ENCODE measurements at places on chromosomes 2 and 18.

- no peak for DNase-seq
Observed at GRCh38 chr18:56516789-56517188, 121.6 kb downstream of the TXNL1 start.

- no peak for DNase-seq
Observed at GRCh38 chr2:190834890-190835208, 45.8 kb upstream of the GLS start.

GRCh38 chr2:234628953-234629352 is 132.1 kb upstream of the ARL4C start:
- DNase-seq, result no peak

- no peak for DNase-seq
Observed at GRCh38 chr2:47078541-47079482, 76.3 kb downstream of the STPG4 start.

GRCh38 chr18:41577529-41577928 is 377.5 kb upstream of the PIK3C3 start:
- DNase-seq, result no peak

DNA sequence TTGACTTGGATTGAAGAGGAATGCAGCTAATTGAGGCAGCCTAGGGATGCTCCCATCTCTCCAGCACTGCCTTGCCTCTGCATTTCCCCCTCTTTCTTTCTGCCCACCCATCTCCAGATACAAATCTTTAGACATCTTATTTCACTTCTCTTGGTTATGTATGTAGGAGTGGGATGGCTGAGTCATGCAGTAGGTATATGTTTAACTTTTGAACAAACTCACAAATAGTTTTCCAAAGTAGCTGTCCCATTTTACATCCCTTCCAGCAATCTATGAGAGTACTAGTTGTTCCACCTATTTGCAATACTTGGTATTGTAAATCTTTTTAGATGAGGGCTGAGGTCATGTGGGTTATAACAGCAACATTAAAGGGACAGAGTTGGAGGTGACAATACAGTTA is 329.9 kb downstream of the DYSF start:
- no peak for DNase-seq

DNA sequence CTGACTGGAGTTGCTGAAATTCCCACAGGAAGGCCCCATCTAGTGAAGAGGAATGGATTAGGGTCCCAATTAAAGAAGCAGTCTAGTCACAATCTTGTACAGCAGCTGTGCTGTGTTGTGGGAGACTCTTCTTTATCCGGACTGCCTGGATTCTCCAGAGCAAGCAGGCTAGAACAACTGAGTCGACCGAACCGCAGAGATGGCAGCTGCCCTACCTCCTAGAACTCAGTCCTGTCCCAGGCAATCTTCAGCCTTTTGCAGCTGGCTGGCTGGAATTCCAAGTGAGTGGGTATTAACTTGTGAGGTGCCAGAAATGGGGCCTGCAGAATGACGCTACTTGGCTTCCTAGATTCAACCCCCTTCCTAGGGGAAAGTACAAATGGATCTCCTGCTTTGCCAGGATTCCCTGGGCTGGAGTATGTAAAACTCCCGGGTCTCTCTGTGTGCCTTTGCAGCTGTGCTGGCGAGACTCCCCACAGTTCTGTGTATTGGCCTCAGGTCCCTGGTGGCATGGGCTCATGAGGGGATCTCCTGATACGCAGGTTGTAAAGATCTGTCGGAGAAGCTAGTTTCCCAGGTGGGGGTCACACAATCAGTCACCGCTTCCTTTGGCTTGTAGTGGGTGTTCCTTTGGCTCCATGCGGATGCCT is 1952.6 kb upstream of the LRRTM1 start:
- no peak for DNase-seq

DNA sequence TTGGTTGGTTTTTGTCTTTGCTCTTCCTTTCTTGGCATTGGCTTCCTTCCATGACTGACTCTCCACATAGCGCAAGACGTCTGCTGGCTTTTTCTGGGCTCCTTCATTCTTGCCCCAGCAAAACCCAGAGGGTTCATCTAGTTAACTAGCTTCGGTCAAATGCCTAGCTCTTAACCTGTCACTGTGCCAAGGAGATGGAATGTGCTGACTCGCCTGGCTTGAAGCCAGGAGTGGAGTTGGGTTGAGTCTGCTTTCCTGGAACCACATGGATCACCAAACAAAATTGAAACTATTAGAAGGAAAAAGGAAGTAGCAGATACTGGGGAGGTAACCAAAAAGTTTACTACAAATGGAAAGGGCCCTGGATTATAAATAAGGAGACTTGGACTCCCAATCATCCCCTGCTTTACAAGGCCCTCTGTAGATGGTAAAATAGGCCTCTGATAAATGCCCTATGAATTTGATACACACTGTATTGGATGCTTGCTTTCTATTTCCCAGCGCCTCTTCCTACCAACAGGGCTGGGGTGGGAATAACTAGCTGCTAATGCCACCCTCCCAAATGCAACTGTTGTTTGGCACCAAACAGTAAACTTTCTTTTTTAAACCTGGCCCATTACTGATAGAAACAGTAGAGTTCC is 11.3 kb downstream of the MALT1 start:
- DNase-seq, result no peak

GRCh38 chr18:75474332-75474731 is 46.8 kb upstream of the SMIM21 start:
- DNase-seq, result no peak

DNA sequence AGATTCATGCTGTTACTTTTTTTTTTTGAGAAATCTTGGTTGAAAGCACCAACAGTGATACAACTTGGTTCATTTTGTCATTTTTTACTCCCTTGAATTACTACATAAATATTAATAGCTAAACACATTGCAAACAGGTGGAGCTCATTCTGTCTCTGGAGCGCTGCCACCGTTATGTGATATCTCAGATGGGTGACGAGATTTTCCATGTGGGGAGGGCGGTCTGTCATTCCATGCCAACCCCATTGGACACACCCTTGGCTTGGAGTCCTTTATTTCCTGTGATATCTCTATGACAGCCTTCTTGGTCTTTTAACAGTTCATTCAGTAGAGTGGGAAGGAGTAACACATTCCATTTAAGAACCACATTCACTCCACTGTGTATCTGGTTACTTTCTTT is 794.8 kb downstream of the SATB2 start:
- no peak for DNase-seq

DNA sequence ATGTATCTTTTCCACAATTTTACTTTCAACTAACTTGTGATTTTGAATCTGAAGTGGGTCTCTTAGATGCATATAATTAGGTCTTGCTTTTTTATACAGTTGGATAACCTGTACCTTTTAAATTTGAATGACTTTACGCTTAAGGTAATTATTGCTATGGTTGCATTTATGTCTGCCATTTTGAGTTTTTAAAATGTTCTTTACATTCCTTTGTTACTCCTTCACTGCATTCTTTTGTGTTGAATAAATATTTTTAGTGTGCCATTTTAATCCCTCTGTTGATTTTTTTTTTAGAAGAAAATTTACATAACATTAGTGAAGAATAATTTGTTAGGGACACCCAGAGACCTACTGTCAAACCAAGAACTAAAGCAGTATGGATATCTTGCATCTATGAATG is 65.3 kb downstream of the BIRC6 start:
- no peak for DNase-seq

GRCh38 chr2:12032398-12032797 is 286.0 kb downstream of the LPIN1 start:
- DNase-seq, result no peak

DNA sequence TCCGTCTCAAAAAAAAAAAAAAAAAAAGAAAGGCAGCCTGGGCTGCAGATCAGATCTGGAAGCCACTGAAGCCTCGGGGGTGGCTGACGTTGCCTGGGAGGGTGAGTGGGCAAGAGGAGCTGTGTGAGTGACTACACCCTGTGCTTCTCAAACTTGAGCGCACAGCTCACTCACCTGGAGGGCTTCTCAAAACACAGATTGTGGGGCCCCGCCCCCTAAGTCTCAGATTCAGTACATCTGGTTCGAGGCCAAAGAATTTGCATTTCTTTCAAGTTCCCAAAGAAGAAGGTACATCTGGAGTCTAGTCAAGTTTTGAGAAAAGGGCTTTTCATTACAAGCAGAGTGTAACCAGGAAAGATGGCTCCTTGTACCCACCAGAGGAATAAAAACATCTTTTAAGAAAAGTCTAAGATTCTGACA is 97.7 kb upstream of the CAB39 start:
- DNase-seq, result no peak

DNA sequence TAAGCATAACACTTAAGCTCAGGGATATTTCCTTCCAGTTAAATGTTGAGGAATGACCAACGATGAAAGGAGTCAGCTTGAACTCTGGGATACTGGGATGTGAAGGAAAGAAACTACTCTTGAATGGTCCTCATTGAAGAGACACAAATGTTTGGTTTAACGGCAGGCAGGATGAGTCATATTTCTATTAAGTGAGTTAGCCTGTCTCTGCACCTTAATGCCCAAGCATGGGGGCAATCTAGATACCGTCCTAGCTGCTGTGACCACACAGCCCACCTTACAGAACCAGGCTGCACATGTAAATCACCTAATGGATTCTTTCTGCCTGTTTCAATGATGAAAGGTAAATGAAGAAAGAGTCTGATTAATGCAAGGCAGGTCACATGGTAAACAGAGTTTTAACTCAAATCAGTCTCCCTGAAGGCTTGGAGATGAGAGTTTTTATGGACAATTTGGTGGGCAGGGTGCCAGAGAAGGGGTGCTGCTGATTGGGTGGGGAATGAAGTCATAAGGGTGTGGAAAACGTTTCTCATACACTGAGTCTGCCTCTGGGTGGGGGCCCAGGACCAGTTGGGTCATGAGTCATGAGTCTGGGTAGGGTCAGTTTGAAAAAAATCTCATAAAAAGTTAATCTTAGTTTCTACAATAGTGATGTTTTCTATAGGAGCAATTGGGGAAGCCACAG is 144.6 kb upstream of the MMADHC start:
- no peak for DNase-seq

DNA sequence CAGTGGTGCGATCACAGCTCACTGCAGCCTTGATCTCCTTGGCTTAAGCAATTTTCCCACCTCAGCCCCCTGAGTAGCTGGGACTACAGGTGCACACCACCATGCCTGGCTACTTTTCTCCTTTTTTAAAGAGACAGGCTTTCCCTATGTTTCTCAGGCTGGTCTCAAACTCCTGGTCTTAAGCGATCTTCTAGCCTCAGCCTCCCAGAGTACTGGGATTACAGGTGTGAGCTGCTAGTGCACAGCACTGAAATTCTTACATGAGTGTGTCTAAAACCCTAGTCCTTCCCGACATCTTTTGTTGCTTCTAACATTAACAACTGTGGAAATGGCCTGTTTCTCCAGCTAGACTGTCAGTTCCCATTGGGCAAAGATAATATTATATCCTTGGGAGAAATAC is 2.9 kb downstream of the UGP2 start:
- no peak for DNase-seq

DNA sequence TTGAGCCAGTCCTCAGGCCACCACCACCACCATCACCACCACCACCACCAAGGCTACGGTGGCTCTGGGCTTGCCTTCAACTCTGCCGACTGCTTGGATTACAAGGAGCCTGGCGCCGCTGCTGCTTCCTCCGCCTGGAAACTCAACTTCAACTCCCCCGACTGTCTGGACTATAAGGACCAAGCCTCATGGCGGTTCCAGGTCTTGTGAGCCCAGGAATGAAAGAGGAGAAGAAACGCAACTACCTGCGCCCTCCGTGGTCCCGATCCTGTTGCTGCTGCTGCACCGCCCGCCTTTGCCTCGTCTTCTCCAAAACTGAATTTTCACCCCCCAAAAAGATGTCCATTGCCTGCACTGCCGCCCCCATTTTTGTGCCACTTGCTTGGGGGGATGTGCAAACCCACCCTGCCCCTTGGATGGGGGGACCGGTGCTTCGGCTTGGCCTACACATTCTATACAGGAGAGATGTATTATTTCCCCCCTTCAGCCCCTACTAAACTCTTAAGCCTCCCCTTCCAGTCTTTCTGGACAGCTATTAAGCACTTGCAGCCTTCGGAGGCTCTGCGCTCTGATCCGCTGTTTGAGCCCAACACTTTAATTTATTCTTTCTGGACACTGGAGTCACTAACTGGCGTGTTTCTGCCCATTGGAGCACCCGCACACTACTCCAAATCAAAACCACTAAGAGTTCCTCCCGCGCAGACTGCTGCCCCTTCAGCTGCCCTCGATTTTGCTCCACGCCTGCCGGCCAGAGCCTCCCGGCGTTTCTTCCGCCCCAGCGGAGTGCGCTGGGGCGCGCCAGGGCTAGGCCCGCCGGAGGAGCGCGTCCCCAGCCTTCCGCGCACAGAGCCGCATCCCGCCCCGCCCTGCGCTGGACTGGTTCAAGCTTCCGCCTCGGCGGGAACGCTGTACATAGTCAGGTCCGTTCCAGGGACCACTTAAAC is 5.7 kb downstream of the OTX1 start:
- no peak for DNase-seq

DNA sequence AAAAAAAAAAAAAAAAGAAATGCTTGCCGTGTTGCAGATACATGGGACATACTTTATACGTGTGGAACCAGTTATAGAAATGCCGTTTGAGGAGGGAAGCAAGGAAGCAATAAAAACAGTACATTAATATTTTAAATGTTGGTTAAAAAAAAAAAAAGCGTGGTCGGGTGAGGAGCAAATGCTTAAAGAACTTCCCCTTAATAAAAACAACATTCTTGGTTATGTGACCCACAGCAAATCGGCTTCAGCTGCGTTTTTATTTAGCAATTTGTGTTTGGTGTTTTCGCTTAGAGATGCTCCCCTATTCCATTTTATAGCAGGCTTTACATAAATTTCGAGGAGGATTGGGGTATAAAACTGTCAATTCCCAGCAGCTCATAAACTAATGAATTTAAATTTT is 223.6 kb downstream of the LRRTM1 start:
- DNase-seq, result no peak

DNA sequence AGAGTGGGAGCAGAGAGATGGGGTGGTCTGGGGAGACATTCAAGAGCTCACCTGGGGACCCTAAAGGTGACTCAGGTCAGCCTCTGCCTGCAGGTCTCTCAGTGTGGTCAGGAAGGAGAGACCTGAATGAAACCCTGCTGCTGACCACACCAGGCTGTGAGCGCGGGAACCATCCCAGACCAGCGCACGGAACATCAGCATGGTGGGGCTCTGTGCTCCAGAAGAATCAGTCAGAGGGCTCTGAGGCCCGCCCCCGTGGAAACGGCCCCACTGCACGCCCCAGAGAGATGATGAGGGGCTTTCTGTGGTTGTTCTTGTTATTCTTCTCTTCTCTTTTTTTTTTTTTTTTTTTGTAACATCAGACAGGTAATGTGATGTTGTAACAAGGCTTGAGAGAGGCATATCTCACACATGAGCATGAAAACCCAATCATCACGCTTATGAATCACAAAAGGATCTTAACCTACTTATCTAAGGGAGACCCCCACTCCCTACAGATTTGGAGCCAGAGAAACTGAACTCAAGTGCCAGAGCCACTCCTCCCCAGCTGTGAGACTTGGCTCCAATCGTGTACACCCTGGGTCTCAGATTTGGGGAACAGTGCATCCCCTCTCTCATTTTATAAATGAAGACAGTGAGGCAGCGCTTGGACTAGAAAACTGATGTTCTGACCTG is 302.2 kb downstream of the EIPR1 start:
- DNase-seq, result no peak

DNA sequence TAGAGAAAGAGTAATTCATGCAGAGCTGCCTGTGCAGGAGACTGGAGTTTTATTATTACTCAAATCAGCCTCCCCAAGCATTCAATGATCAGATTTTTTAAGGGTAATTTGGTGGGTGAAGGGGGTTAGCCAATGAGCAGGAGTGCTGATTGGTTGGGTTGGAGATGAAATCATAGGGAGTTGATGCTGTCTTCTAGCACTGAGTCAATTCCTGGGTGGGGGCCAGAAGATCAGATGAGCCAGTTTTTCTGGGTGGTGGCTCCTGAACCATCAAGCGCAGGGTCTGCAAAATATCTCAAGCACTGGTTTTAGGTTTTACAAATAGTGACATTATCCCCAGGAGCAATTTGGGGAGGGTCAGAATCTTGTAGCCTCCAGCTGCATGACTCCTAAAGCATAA is 312.8 kb upstream of the THSD7B start:
- no peak for DNase-seq
